ENCODE measurements at places on chromosomes 1 and 21.

DNA sequence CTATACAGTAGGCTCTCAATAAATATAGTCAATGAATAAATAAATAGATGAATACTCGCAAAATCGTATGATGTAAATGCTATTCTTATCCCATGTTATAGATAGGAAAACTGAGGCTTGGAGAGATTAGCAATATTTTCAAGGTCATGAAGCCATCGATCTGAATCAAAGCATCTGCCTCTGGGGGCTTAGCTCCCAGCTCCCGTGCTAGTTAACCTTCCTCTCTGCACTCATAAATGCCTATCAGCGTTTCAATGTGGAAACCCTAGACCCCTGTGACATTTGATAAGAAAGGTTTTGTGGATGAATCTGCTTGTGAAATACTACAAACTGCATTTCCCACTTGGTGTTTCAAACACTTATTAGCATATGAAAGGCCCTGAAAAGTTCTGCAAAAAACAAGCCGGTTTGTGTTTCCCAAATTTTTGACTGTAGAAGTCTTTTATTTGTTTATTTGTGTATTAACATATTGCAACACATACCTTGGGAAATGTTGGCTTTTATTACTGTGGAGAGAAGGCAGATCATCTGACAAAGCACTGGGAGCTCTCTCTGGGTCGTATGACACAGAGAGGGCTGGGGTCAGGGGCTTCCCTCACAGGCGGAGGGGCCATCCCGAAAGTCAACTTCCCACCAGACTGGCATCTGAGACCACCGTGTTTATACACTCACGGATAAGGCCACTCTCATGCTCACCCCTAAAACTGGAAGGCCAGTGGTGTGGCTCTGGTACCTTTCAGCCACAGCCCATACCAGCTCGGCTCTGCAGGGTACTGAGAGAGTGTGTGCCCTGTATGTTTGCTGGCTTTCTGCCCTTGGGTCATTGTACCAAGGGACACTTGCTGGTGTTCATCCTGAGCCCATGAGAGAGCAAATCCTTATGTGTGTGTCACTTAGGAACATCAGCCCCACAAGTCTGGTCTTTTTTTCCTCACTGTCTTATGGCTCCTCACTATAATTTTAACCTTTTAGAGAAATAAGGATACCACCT is 993 bp upstream of the PROK1 start:
- H3K27me3 ChIP-seq = no peaks in the 10 kb centered on the region
- no peaks in the 10 kb centered on the region for H3K36me3 ChIP-seq
- no peaks in the 10 kb centered on the region for H3K4me1 ChIP-seq
- DNase-seq = no peak
- H3K27ac ChIP-seq = no peak overlapping the region

DNA sequence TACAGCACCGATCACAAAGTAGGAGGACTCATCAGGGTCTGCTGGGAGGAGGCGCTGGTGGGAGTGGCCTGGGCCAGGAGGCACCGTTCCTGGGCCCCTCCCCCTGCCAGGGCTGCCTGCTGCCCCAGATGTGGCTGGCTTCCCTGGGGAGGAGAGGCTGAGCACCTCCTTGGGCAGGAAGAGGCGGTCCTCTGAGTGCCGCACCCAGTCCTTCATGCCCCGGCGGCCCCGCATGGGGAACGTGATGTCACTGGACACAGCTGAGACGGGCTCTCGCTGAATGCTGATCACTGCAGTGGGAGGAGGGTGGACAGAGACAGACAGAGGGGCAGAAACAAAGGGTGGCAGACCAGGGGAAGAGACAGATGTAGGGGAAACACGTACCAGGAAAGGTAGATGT is 24.8 kb downstream of the ADGRB2 start:
- no peak overlapping the region for H3K4me3 ChIP-seq
- no peak overlapping the region for H3K27ac ChIP-seq
- no peaks in the 10 kb centered on the region for H3K36me3 ChIP-seq
- H3K4me1 ChIP-seq = peaks cover 7% of the 10 kb centered on the region

DNA sequence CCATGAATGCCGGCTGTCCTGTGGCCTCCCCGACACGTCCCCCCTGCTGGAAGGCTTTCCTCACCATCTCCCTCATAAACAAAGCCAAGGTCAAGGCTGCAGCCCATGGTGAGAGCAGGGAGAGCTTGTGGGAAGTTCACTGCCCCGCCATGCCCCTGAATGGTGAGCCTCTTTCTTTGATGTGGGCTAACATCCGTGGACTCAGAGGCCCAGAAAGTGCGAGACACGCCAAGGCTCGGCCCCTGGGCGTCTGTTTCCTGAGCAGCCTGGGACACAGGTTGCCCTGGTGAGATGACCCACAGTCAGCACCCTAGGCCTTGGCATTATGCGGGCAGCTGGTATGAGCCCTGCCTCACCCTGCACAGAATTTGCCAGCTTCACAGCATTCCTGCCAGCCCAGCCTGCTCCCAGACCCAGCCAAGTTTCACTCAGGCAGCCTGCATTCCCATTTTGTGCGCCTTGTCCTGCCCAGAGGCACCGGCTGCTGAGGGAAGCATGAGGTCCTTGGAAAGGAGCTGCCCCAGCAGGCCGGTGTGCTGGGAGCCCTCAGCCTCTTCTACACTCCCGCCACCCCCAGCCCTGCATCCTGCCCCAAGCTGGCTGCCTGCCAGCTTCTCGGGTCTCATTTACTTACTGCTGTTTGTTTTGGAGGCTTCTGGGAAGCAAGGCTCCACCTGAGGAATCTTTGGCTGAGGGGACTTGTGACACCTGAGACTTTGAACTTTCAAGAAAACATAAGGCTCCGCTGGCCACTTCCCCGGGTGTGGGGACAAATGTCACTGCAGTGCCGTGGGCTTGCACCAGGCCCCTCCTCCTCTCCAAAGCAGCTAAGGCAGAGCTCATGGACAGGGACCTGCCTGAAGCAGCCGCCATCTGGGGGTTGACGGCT is 31.9 kb downstream of the NEK2 start:
- H3K27me3 ChIP-seq = no peaks in the 10 kb centered on the region
- peak overlapping the region; percentile 43 for H3K27ac ChIP-seq

DNA sequence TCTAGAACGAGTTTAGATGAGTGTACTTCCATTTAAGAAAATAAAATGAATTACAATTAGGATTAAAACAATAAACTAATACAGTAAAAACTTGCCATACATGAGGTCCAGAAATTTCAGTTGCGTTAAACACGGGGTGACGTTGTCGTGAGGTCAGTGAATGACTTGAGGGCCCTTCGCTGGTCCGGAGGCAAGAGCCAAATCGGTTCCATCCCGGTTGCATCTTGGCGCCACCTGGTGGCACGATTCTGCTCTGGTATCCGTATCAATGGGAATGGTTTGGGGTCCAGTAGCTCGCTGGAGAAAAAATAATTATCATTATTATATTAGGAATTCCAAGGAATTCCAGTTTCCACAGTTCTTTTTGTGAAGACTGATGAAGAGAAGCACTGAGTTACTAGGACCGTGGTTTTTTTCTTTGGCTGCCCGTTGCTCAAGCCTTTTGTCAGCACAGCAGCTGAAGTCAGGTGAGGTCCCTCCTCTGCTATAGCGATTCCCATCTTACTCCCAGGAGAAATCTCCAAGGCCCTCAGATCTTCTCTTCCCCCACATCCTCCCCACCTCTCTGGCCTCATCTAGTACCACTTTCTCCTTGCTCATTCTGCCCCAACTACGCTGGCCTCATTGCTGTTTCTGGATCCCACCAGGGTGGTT is 161.4 kb downstream of the SLC35F3 start:
- H3K4me3 ChIP-seq = no peak overlapping the region
- no peak overlapping the region for H3K27ac ChIP-seq
- H3K4me1 ChIP-seq = no peaks in the 10 kb centered on the region
- no peaks in the 10 kb centered on the region for H3K27me3 ChIP-seq
- no peak for DNase-seq

- no peak for DNase-seq
- no peak overlapping the region for H3K4me3 ChIP-seq
- no peaks in the 10 kb centered on the region for H3K36me3 ChIP-seq
- peaks cover 26% of the 10 kb centered on the region for H3K27me3 ChIP-seq
- peaks cover 4% of the 10 kb centered on the region for H3K4me1 ChIP-seq
- no peak overlapping the region for H3K27ac ChIP-seq
These were observed 5.3 kb downstream of the PRDM16 start for GRCh38 chr1:3074297-3074741.

GRCh38 chr1:180918519-180918918 is 5.8 kb downstream of the KIAA1614 start:
- H3K27ac ChIP-seq = no peak overlapping the region
- no peak overlapping the region for H3K4me3 ChIP-seq
- DNase-seq = no peak
- no peaks in the 10 kb centered on the region for H3K27me3 ChIP-seq
- H3K36me3 ChIP-seq = no peaks in the 10 kb centered on the region

GRCh38 chr1:236465231-236465958 is 58.4 kb upstream of the LGALS8 start:
- H3K4me1 ChIP-seq = no peaks in the 10 kb centered on the region
- no peaks in the 10 kb centered on the region for H3K27me3 ChIP-seq
- no peak overlapping the region for H3K4me3 ChIP-seq
- no peak for DNase-seq
- H3K36me3 ChIP-seq = no peaks in the 10 kb centered on the region
- H3K27ac ChIP-seq = peak overlapping the region; percentile 28

GRCh38 chr21:41578716-41579115 is 70.8 kb upstream of the TMPRSS2 start:
- DNase-seq = no peak
- H3K27me3 ChIP-seq = no peaks in the 10 kb centered on the region
- no peak overlapping the region for H3K27ac ChIP-seq
- H3K36me3 ChIP-seq = no peaks in the 10 kb centered on the region

DNA sequence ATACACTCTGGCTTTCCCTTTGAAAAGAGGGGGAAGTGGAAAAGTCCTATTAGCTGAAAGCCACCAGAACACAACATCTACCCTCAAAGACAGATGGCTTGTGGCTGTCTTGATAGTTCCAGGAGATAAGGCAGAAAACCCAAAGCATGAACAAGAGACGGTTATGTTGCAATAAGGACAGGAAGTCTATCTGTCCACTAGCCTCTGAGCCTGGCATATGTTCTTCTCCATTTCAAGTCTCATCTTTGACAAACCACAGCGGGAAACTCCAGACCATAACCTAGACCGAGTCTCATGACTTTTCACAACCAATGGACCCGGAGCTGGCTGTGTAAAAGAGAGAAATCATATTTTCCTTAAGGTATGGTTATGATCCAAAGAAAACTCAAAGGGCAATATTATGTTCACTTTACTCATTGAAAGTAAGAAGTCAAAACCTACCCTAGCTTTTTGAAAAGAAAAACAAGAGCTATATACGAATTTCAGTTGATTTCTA is 33.8 kb downstream of the DUSP10 start:
- H3K27me3 ChIP-seq = no peaks in the 10 kb centered on the region
- H3K27ac ChIP-seq = peak overlapping the region; percentile 55
- H3K4me1 ChIP-seq = no peaks in the 10 kb centered on the region
- no peak for DNase-seq
- no peak overlapping the region for H3K4me3 ChIP-seq

DNA sequence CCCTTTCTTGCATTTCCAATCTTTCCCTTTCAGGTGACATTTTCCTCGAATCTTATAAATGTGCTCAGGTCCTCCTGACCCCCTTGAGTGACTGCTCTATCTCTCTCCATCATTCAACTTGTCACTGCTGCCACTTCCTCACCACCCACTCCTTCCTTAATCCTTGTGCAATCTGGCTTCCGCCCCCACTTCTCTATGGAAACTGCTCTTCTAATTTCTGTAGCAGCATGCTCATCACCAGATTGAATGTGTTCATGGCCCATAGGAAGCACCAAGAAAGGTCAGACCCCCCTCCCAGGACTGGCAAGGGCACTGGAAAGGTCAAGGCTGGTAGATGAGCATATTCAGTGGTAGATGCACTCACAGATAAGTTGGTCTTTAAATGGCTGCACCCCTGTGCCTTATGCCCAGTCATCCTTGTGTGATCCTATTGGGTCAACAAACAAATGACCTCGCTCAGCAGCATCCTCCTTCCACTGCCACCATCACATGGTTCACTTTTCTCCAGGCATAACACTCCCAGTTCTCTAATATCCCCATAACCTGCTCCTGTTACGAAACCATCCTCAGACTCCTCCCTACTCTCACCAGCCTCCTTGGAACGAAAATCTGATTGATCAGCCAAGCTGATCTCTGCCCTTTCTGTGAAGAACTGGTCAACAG is 288.5 kb upstream of the POU3F1 start:
- no peak overlapping the region for H3K4me3 ChIP-seq
- no peaks in the 10 kb centered on the region for H3K36me3 ChIP-seq
- no peaks in the 10 kb centered on the region for H3K27me3 ChIP-seq
- DNase-seq = no peak

DNA sequence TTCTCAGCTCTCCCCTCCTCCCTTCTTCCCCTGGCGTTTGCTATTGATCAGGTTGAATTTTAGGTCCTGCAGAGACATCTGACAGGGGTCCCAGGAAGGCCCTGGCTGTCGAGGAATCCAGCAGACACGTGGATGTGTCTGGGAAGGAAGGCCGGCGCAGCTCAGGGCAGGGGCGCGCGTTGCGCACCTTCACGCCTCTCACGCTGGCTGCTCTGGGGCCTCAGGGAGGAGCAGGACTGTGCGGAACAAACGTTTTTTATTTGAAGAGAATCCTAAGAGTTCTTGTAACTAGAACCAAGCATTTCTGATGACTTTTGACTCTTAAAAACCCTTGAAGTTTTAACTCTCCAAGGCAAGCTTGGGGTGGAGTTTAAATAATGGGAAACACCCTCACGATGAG is 54.2 kb downstream of the SLC37A1 start:
- no peaks in the 10 kb centered on the region for H3K27me3 ChIP-seq
- H3K4me1 ChIP-seq = no peaks in the 10 kb centered on the region
- DNase-seq = no peak
- H3K27ac ChIP-seq = no peak overlapping the region
- H3K36me3 ChIP-seq = peaks cover 5% of the 10 kb centered on the region

DNA sequence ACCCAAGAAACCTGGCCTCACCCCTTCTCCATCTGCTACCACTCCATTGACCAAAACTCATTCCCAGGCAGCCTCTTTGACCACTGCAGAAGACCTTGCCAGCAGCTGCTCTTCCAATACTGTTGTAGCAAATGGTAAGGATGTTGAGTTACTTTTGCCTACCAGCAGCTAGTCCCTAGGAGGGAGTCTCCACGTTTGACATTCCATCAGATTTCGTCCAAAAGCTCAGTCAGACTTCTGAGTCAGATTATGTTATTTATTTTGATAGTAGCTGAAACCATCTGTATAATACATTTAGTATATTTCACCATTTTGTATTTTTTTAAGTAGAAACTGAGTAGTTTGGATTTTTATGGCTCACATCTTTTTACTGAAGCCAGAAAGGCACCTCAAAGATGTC is 51.5 kb upstream of the WNT2B start:
- DNase-seq = no peak
- no peak overlapping the region for H3K4me3 ChIP-seq
- H3K4me1 ChIP-seq = peaks cover 37% of the 10 kb centered on the region
- no peak overlapping the region for H3K27ac ChIP-seq
- H3K36me3 ChIP-seq = peaks cover 16% of the 10 kb centered on the region

DNA sequence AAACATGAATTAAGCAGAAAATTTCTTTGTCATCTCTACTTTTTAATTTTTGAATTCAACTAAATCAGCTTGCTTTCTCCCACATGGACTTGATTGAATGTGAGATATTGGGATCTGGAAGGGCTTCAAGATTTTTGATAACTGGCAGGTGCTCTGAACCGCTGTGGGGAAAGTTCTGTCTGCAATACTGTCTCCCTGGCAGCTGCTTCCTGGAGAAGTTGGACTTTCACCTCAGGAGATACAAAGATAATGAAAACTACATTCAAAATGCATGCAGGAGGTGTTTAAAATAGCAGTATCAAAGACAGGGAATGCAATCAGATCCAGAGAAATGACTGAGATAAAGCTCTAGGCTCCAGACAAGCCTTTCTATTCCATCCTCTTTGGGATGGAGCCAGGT is 338.3 kb downstream of the NEGR1 start:
- no peaks in the 10 kb centered on the region for H3K36me3 ChIP-seq
- no peak overlapping the region for H3K27ac ChIP-seq
- DNase-seq = no peak
- H3K4me1 ChIP-seq = no peaks in the 10 kb centered on the region

GRCh38 chr1:241525026-241525425 is 5.5 kb upstream of the FH start:
- H3K4me3 ChIP-seq = no peak overlapping the region
- peaks cover 5% of the 10 kb centered on the region for H3K4me1 ChIP-seq
- H3K36me3 ChIP-seq = no peaks in the 10 kb centered on the region

All from esophagus squamous epithelium (tissue), 5 donors.